OCI-M1 (cell line): ENCODE measurements at places on chromosomes 6 and 20.
A peak's percentile ranks its signal among the peaks of the same experiment; 100 is the strongest.

DNA sequence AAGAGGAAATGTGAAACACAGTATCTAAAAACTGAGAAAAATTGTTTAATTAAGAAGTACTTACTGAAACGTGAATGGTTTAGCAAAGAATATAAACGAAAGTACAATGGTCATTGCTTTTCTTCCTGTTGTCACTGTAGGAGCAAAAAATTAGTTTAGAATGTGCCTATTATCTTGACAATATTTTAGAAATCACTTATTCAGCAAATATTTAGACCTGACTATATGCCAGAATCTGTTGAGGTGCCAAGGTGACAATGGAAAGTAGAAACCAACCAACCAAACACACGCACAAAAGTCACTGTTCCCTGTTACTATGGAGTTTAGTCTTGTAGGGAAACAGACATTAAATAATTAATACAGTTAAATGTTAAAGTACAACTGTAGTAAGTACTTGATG is 20.5 kb downstream of the SLC35B3 start:
- DNase-seq: no peak

GRCh38 chr20:47296950-47297349 is 59.5 kb downstream of the ZMYND8 start:
- no peak for DNase-seq

GRCh38 chr6:3454273-3455010 is 2.4 kb downstream of the SLC22A23 start:
- DNase-seq: peak; percentile 42

DNA sequence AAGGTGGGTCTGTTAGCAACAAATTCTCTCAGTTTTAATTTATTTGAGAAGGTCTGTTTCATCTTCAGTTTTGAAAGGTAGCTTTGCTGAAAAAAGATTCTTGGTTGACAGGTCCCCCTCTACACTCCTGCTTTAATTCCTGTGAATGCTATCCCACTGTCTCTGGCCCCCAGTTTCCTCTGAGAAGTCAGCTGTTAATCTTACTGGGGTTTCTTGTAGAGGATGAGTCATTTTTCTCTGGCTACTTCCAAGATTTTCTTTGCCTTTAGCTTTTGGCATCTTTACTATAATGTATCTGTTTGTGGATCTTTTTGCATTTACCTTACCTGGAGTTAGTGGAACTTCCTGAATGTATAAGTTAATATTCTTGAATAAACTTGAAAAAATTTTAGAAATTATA is 122.7 kb downstream of the MMS22L start:
- peak; percentile 25 for DNase-seq

DNA sequence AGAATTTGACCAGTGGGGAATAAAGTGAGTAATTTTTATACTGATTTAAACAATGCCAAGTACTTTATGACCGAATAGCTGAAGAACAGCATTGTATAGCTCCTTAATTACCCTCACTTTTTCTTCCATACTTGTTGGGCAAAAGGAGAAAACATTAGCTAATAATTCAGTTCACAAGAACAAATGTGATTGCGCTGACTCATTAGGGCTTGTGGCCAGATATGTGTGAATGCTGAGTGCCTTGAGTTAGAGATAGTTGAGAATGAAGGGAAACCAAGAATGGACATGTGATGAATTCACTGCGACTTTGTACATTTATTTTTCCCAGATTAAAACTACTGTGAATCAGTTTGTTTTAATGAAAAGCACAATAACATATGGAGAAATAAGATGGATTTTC is 669.4 kb downstream of the TFAP2A start:
- DNase-seq: no peak

GRCh38 chr20:57157106-57157691 is 109.2 kb downstream of the BMP7 start:
- DNase-seq: no peak
